CD4-positive, alpha-beta T cell treated with Interleukin-12 subunit alpha and Interleukin-12 subunit beta, for 1 hour (primary cell): ENCODE measurements at places on chromosomes 4 and X.

DNA sequence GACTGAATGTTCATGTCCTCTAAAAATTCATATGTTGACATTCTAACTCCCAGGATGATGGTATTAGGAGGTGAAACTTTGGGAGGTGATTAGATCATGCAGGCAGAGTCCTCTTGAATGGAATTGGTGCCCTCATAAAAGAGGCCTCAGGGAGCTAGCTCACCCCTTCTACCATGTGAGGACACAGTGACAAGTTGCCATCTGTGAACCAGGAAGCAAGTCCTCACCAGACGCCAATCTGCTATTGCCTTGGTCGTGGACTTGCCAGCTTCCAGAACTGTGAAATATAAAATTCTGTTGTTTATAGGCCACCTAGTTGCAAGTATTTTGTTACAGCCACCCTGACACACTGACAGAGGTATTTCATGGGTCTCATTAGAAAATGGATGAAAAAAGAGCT, 28.5 kb upstream of the LONRF3 start:
- DNase-seq = no peak

DNA sequence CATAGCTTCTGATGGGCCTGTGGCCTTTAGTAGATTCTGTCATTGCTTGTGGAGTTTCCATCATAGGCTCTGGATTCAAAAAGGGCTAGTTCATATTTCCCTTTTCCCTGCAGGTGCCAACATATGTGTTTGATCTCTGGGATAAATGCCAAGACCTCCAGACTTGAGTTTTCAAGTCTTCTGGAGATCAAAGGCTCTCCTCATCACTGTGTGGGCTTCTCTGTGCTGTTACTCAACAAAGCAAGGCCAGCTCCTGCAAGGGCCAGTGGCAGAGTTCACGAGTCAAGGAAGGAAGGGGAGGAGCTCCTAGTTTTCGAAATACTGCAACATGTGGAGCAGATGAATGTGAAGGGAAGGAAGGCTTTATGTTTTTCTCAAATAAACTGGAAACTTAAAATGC, 62.7 kb upstream of the SCML1 start:
- no peak for DNase-seq

DNA sequence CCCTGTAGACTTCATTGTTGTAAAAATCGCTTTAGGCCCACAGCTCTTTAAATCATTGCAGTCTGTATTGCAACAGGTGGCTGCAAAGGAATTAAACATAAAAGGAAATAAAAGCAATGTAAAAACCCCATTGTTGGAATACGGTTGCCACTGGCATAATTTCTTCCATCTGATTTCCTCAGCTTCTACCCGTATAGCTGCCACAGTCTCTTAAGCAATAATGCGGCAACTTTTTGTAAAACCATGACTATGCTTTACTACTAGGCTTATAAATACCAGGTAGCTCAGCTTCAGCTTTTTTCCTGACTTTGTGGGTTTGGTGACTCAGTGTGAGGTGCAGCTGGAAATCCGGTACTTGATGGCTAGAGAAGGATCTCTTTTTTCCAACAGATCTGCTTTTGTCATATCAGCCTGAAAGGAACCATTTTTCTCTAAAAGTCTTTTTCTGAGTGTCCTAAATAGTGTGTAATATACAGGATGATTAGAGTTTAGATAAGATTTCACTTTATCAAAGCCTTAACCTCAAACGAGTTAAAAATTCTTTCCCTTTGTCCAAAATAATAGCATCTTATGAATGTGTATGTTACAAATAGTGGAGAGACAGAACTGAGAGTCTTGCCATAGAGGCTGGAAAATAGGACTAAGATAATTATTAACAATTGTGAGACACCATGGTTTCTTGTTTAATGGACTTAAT, 268.0 kb downstream of the ADGRL3 start:
- DNase-seq = no peak

DNA sequence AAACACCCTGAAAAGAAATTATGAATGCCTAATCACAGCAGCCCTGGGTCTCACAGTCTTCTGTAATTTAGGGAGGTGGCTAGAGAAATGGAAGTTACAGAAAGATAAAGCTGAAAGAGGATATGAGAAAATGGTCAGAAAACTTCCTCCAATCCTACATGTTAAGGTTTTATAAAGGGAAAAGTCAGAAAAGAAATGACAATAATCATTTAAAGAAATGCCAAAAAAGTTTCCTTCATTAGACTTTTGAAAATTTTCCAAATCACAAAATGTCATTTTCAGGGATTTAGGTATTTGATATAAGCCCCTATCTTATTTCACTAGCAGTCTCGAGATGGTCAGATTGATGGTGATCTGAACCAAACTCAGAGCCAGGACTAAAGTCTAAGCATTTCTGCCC, 276.2 kb downstream of the CHIC1 start:
- DNase-seq = no peak

DNA sequence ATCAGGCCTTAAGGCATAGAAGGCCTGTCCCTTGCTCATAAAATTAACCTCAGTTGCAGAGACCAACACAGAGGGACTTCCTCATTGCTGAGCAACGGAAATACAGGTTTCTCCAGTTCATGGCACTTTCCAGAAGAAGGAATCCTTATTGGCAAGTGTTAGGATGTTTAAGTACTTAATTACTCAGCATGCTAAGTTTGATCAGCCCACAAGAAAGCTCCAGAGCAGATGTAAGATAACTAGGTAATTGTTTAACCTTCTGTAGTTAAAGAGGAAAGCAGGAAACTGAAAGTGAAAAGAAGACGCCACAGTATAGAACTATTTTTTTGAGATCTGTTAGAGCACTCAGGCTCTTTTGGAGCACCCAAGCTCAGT, 33.5 kb downstream of the SMS start:
- DNase-seq = peak; percentile 18

DNA sequence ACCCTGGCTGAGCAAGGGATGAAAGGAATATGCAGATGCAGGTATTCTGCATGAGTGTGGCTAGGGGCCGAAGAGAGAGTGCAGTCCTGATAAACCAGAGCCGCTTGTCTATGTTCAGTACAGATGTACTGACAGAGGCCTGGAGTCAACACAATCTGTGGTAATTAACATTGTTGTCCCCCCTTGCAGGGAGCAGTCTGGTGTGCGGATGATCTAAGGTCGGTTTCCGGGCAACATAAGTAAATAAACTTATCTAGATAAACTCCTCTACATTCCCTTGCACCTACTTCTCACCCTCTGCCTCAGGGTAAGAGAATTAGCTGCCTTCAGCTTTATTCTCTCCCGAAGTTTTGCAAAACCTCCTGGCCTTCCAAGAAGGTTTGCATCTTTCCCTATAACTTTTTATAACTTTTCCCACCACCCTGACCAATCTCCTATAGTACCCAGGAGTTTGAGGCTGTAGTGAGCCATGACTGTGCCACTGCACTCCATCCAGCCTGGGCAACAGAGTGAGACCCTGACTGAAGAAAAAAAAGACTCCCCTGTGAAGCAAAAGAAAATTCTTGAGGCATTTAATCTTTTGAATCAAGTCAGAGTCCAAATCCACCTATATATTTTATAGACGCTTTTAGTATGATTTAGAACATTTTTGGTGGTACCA, 26.6 kb downstream of the SNX25 start:
- DNase-seq = no peak

GRCh38 chr4:77113069-77113468, 37.3 kb upstream of the CCNI start:
- DNase-seq = no peak

GRCh38 chr4:115228851-115229250, 115.4 kb upstream of the NDST4 start:
- DNase-seq = no peak

DNA sequence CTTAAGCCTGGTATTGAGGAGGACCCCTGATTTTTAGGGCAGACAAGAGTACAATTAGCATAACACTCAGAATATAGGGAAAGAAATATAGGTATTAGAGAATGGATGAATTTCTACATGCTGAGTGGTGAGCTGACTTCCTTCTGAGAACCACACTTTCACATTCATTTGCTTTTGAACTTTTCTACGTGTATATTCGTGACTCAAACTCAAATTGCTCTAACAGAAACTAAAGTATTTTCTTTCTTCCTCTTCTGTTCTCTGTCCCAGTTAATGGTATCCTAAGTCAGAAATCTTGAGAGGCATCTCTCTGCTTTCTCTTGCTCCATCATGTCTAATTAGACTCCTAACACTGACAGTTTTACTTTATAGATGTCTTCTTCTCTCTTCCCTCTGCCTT, 103.2 kb upstream of the CITED1 start:
- DNase-seq = no peak

DNA sequence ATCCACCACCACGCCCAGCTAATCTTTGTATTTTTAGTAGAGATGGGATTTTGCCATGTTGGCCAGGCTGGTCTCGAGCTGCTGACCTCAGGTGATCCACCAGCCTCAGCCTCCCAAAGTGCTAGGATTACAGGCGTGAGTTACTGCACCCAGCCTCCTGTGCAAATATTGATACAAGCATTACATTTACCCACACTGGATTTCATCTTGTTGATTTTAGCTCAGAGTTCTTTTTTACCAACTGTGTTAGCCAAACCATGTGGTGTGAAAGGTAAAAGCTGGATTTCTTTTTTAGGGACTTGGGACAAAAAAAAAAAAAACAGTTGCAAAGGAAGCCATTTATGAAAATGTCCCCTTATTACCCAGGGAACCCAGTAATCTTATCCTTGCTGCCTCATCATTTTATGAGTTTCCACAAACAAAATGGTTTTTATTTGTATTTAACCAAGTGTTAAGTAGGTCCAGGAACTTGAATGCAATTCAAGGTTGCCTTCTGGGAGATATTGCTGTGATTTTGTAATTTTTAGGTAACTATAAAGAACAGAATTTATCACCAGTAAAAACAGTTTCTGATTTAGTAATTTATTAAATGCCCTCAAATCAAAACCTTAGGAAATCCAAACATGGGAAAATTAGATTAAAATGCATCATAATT, 202.5 kb downstream of the PALLD start:
- DNase-seq = no peak

GRCh38 chr4:77308843-77309242, 151.8 kb downstream of the CCNG2 start:
- DNase-seq = no peak

DNA sequence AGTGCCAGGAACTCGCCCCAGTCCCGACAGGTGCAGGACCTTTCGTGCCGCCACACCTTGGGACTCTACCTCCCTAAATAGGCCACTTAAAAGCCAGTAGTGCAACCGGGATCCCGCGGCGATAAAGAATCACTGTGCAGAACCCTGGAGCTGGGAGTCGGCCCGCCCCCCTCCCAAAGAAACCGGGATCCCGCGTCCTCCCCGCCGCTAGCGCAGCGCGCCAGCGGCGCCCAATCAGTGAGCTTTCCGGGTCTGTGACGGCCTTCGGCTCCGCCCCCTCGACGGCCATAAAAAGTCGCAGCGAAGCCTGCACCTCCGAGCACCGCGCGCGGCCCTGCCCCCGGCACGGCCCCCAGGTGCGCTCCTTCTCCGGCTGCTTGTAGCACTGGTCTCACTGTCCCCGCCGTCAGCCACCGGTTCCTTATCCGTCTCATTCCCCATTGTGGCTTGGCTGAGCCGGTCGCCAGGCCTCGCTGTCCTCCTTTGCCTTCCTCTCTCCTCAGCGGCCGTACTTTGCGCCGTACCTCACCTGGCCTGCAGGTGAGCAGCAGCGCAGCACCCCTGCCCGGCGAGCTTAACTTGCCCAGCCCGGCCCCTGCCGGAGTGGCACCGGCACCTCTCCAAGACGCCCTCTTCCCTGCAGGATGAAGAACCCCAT, at the start of gene LRAT:
Gene LRAT (plus strand): TSS at position 318 of the 658 bp plus-strand sequence. CDS start 327 bp downstream, at position 645.
- peak; percentile 30 for DNase-seq

GRCh38 chr4:187608001-187608421, 387.6 kb upstream of the ZFP42 start:
- DNase-seq = no peak

GRCh38 chrX:43586830-43587229, 69.3 kb upstream of the MAOA start:
- no peak for DNase-seq

GRCh38 chr4:3434881-3435685, 6.7 kb upstream of the HGFAC start:
- no peak for DNase-seq

- no peak for DNase-seq
These were observed 3.9 kb upstream of the KLHL8 start for GRCh38 chr4:87224141-87224923.

DNA sequence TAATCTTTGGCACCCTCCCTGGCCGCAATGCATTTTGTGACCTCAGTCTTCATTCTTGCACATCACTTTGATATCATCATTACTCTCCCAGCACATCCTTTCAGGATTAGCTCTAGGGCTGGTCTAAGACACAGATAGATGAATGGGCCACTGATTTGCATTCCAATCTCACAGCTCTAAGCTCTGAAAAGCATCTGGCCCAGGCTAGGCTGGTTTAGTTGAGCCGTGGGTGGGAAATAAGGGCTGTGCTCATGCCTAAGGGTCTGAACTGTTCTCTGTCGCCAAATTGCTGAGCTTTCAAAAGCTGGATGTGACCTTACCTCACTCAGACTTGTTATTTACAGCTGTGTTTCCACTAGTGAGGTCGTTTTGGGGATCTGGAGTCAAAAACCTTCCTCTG, 30.0 kb upstream of the SLC9A7 start:
- DNase-seq = no peak
